ENCODE measurements at places on chromosomes 7 and 10. TPM values are rescaled to one million over a fixed set of nuclear protein-coding genes. Genes with fewer than 3 reads are reported as not detected.
A peak's percentile ranks its signal among the peaks of the same experiment; 100 is the strongest.

Gene IL6
- total RNA-seq = not detected

Gene TRIL
- total RNA-seq = not detected

Gene PRPS1L1
- not detected for total RNA-seq

Gene MYL10
- not detected for total RNA-seq

Gene AUTS2
- 3.3 TPM for total RNA-seq

Gene LSM5
- total RNA-seq = 122 TPM

GRCh38 chr7:134622303-134622995, 24.2 kb upstream of the BPGM start:
- DNase-seq = no peak

DNA sequence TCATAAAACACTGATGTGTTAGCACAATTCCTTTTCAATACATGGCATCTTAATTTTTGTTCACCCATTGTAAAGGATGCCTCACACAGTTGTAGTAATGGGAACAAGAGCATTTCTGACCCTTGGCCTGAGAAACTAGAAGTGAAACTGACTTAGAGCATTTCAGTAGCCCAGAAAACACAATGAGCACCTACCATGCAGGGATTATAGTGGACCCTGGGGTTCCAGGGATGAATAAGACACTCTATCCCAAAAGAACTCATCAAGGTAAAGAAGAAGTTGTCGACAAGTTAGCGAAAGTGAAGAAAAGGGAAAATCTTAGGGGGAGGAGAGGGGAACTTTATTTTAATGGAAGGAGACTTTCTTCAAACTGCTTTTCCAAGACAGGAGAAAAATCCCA, 125.6 kb downstream of the NT5C2 start:
- no peak for DNase-seq

GRCh38 chr10:75051308-75051707, 60.1 kb upstream of the SAMD8 start:
- no peak for DNase-seq

- DNase-seq = no peak
Observed at GRCh38 chr7:28754447-28754846, 203.7 kb downstream of the TRIL start.

DNA sequence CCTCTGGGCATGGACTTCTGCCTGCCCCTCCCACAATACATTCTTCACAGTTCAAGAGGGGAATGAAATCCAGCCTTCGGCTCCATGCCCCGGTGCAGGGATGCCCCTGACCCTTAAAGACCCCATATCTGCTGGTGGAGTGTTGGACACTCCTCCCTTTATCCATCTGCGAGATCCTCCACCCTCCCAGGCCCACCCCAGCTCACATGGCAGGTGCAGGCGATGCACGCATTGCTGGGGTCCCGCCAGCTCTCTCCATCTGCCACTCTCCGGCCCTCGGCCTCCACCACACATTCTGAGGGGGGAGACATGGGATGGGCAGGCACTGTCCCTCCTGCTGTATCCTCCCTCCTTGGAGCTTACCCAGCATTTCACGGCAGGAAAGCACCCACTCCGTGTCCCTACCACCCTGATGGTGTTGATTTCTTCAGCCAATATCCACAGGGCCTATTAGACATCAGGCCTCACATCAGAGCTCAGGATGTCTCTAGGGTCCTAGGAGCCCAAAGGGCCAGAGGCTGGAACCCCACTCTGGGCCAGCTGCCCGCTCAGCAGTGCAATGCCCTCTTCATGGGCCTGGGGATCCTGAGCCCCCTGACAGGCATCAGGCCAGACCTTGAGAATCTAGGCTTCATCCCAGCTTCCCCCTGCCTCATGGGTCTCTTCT, 18.3 kb downstream of the ATP6V1F start:
- no peak for DNase-seq

DNA sequence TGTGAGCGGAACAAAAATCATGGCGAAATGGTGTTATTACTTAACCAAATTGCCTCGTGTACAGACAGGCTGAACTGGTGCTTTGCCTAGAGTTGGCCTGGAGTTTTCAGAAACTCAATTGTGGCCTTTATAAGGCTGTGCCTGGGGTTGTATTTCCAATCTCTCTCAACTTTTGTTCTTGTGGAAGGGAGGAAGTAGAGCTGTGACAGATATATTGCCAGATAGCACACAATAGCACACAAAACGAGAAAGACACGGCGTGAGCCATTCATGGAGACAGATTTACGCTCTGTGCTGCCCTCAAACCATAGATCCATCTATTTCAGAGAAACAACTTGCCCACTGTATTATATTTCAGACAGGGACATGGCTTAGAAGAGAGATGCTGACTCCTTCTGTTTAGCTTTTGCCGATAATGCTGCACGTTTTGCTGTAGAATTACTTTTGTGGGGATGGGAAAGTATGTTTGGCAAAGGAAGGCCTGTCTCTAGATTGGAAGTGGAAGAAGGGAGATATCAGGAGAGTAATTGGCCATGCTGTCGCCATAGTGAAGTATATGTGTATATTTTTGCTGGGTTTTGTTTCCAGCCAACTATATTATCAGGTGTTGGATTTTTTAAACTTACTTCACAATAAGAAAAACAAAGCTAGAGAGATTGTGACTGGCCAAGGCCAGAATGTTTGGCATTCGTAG, 80.4 kb downstream of the AUTS2 start:
- DNase-seq = no peak

DNA sequence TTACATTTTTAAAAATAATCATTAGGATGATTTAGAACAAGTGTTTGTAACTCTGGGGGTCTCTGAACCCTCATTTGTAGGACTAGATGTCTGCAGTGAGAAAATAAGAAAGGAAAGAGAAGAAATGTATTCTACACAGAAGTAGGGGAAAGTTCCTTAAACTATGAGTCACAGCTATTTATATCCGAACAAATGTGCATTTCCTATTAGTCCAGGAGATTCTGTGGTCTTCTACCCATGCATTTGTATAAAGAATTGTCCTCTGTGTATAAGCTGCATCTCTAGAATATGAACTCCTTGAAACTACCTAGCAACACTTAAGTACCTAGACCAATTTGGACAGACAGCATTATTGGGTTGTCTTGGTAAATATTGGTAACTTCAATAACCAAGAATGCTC, 15.9 kb upstream of the CD36 start:
- no peak for DNase-seq

DNA sequence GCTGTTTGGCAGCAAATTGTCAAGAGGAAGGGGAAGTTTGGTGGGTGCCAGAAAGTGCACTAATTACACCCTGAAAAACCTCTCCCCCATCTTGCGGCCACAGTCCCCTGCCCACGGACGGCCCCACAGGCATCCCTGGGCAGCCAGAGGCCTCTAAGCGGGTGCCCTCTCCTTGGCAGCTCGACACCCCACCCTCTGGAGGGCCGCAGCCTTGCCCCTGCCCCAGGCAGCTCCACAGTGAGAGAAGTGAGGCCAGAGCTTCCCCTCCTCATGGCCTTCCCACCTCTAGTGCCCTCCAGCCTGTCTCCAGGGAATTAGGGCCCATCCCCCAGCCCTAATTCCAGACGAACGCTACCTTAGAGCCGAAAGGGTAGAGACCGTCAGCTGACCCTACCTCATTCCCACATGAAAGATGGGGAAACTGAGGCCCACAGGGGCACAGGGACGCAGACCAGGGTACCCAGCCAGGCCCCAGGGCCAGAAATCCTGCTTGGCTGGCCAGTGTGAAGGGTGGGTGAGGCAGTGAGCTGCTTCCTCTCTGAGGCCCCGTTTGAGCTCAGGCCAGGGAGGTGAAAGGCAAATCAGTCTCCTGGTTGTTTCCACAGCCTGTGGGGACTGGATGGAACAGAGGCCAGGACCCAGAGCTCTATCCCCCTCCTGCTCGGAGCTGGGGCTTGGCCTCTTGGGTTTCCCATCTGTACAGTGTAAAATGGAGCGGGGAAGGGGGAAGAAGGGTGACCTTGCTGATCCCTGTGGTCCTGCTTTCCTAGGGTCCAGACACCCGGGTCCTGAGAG, 10.0 kb downstream of the ZCCHC24 start:
- DNase-seq = no peak

DNA sequence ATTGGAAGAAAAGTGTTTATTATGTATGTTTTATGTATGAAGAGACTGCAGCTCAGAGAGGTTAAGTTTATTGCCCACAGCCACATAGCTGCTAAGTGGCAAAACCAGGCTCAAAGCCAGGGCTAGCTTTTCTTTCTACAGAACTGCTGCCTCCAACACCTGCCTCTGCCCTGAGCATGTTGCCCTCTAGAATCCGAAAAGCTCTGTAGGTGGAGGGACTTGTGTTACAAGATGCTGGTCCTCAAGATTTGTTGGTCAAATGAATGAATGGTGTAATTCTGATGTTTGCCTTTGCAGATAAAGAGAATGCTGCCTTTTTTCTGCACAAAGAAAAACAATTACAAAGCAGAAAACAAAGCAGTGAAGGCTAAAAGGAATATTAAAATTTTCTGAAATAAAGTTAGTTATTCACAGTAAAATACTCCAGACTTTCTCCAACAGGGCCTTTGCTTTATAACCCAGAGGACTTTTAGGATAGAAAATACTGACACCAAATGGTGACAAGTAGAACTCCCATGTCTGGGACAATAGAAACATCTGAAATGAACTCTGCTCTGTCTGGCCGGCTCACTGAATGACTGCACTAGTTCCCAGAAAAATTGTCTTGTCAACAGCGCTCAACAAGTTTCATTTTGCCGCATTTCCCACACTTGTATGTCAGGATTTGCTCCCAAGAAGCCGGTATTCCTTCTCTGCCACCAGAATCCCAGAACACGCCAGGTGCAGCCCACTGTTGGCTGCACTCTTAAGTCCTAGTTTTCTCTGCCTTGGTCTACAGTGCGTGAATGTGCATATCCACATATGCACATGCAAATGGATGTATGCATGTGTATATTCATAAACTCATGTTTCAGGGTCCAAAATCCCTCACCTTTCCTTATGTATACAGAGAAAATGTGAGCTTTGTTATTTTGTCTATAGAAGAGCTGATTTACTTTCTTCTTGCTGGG, 11.0 kb upstream of the DNTT start:
- DNase-seq = no peak

DNA sequence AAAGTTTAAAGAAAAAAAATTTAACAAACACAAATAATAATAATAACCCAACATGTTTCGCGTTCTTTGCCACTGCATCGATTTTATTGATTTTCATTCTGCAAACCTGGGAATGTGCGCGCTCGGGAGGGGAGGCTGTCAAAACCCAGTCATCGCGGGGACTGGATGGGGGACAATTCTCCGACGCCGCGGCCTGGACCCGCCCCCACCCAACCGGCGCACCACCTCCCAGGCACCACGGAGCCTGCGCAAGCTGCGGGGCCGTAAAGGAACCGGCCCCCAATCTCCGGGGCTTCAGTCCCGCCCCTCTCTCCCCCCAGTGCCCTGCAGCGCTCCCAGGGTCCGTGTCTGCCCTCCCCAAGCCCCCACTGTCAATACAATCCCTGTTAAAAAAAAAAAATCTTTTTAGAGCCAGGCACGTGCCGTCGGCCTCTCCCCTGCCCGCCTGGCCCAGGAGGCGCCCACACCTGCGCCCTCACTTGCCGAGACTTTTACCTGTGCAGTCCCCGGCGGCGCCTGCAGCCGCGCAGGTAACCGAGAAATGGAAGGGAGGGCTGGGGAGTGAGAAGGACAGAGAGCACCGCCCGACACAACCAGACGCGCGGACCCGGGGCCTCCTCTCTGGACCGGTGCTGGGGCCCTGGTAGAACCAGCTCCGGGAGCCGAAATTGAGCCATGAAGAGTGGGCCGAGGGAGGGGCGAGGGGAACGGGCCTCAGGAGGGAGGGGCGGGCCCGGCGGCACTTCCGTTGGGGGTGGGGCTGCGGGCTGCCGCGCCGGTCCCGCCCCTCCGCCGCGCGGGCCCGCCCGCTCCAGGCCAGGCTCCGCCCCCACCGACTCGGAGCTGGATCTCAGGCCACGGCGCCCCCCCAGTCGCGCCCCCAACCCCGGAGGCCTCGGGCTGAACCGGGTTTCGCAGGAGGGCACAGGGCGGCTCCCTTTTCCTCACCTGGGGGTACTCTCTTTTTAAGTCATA, 7.6 kb upstream of the ZNF503 start:
- DNase-seq = peak; percentile 35

- peak; percentile 93 for DNase-seq
Observed at GRCh38 chr7:151013733-151014497, 10.4 kb downstream of the ATG9B start.

- no peak for DNase-seq
Observed at GRCh38 chr10:62996925-62997324, 136.2 kb upstream of the NRBF2 start.

DNA sequence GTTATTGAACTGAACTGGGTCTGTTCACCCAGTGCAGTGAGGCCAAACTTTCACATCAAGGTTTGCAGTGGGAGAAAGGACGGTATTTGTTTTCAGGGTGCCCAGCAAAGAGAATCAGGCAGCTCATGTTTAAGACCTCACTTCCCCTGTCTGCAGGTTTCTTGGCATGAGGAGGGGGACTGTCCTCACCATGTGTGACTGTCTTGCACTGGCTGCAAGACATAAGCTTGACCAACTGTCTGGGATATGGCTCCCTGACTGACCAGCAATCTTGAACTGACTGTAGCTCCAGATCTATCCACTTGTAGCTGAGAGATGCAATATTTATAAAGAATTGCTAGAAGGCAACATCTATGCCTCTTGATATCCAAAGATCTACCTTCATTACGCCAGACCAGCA, 39.9 kb downstream of the RAMP3 start:
- DNase-seq = no peak

- no peak for DNase-seq
Observed at GRCh38 chr10:121928528-121928884, 675 bp upstream of the ATE1 start.

DNA sequence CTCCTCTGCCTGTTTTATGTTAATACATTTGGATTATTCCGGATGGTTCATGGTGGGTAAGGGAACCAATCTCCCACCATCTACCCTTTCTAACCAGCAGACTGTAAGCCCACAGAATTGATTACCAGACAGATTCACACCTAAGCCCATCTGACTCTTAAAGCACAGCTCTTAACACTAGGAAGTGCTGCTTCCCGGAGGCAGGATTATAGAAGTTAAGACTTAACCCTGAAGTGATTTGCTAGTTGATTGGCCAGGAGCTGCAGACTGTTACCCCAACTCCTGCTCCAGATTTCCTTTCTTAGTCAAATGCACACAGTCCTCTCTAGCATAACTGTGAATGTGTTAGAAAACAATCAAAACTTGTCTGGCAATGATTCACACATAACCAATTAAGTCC, 221.7 kb downstream of the CDK14 start:
- DNase-seq = no peak

- DNase-seq = no peak
Observed at GRCh38 chr7:24788961-24789576, 31.8 kb upstream of the GSDME start.

GRCh38 chr7:69878015-69878414, 279.7 kb downstream of the AUTS2 start:
- DNase-seq = no peak

DNA sequence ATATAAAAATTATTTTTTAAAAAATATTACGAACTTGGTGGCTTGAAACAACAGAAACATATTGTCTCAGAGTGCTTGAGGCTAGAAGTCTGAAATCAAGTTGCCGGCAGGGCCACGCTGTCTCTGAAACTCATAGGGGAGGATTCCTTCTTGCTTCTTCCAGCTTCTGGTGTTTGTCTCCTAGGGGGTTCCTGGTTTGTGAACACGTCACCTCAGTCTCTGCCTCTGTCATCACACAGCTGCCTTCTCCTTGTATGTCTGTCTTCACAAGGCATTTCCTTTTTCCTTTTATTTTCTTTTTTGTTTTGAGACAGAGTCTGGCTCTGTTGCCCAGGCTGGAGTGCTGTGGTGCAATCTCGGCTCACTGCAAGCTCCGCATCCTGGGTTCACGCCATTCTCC, 12.7 kb upstream of the SNX8 start:
- no peak for DNase-seq

- no peak for DNase-seq
Observed at GRCh38 chr10:9097206-9097990, 1042.9 kb downstream of the GATA3 start.

- DNase-seq = no peak
Observed at GRCh38 chr10:118472415-118473304, 122.8 kb downstream of the PRLHR start.

- DNase-seq = no peak
Observed at GRCh38 chr10:132984801-132985545, 42.6 kb upstream of the CFAP46 start.
